ENCODE measurements at places on chromosomes 2 and 18.
A peak's percentile ranks its signal among the peaks of the same experiment; 100 is the strongest.

- DNase-seq, result peak; percentile 64
Measured at GRCh38 chr2:206989311-206989710, 50.0 kb downstream of the CPO start.

GRCh38 chr2:191851158-191851557, 4.3 kb upstream of the CAVIN2 start:
- no peak for DNase-seq

- no peak for DNase-seq
Measured at GRCh38 chr18:46629361-46629760, 27.7 kb downstream of the LOXHD1 start.

GRCh38 chr2:126696644-126697520, 40.9 kb downstream of the GYPC start:
- DNase-seq, result no peak

GRCh38 chr18:58045242-58046092, 1.4 kb downstream of the NEDD4L start:
- peak; percentile 67 for DNase-seq

DNA sequence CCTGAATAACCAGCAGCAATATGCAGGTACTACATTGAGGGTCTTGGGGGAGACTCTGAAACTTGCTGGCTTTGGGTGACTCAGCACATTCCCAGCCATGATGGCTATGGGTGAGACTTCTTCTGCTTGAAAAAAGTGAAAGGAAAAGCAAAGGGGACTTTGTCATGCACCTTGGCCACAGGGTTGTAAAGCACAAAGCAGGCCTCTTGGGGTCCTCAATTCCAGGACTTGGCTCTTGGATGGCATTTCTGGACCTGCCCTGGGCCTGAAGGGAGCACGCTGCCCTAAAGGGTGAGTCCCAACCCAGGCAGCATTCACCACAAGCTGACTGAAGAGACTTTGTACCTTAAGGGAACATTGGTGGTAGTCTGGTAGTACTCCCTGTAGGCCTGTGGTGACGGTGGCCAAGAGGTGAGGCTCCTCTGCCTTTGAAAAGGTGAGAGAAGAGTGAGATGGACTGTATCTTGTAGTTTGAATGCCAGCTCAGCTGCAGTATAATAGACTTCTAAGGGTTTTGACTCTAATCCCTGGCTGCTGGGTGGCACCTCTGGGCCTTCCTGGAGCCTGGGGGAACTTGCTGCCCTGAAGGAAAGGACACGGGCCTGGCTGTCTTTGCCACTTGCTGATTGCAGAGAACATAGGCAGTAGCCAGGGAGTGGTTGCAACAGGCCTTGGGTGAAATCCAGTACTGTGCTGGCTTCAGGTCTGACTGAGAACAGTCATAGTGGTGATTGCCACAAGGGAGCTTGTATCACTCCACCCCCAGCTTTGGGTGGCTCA, 36.5 kb upstream of the CYTIP start:
- no peak for DNase-seq

DNA sequence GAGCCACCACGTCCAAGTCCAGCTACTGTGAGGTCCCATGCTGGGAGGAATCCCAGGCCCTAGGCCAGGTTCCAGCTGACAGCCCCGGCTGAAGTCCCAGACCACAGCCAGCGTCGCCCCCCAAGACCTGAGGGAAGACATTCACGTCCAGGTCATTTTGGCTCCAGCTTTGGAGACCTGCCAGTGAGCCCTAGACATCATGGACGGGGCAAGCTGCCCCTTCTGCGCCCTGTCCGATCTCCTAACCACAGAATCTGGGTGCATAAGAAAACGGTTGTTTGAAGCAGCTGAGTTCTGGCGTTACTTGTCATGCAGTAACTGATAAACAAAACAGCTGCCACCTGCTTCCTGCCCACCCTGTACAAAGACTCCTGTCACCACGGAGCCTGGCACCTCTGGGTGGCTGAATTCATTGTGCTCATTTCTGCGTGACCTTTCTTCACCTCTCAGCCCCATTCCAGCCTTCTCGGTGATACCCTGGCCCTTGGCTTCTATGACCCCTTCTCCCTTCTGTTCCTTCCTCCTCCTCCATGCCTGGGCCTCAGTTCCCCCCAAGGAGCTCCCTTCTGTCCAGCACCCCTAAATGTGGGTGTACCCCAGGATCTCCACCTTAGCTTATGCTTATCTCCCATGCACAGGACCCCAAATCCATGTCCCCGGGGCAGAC, 72.6 kb upstream of the SMAD7 start:
- no peak for DNase-seq

DNA sequence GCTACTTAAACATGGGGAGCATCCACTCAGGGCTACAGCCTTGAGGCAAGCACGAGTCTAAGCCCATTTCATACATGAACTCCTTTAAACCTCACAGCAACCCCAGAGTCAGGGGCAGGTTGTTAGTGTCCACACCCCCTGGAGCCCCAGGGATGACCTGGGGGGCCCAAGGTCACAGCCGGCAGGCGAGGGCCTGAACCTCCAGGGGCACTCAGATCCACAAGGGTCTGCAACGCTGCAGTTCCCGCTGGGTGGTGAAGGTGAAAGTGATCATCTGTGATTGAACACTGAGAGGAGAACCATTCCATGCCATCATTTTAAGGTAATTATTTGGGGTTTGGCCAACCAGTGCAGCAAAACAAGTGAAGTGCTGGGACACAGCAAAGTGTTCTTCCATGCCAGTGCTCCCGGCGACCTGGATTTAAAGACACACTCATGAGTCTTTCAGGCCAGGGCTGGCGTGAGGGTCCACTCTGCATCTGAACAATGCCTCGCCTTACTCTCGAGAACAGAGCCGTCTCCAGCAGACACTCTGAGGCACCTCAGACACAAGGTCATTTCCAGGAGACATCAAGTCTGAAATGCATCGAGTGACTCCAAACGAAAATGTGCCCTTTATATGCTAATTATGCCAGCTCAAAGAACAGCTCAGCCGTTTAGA, 61.6 kb upstream of the SNTG2 start:
- no peak for DNase-seq

DNA sequence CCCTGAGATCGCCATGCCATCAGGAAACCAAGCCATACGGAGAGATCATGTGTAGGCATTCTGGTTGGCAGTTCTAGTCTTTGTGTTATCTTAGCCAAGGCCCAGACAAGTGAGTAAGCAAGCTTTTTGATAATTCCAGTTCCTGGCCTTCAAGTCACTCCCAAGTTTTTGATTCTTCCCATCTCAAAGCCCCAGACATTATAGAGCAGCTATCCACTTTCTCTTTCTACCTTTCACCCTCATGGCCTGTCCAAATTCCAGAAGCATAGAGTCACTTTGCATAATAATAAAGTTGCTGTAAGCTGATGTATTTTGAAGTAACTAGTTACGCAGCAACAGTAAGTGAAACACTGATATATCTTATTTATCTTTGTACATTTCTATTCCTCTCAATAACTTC, 26.8 kb upstream of the IL1RL1 start:
- DNase-seq, result no peak

DNA sequence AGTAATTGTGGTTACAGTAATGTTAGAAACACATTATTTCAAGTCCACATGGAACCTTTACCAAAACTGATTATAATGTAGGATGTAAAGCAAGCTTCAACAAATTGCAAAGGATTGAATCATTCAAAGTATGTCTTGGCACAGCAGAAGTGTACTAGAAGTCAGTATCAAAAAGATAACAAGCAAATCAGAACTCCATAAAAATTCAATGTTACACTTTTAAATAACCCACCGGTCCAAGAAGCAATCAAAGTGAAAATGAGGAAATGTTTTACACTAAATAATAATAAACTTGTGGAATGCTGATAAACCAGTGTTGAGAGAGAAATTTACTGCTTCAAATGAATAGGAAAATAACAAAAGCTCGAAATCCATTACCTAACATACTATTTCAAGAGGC, 47.7 kb downstream of the TTC21B start:
- no peak for DNase-seq

DNA sequence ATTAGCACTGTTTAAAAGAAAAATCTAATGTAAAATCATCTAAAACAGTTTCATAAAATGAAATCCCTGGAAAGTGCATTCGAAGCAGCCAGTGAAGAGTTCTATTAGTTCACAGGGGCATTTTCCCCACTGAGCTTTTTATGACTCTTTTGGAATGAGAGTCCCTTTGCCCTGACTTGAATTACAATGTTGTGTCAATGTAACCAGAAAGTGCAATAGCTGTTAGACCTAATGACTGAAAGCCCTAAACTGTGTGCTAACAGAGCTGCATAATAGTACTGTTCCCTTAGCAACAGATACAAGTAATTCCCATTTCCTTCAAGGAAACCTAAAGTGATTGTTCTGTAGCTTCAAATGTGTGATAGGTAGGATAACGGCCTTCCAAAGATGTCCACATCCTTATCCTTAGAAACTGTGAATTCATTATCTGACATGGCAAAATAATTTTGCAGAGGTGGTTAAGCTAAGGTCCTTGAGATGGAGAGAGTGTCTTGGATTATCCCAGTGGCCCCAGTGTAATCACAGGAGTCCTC, 134.4 kb downstream of the L3MBTL4 start:
- no peak for DNase-seq

DNA sequence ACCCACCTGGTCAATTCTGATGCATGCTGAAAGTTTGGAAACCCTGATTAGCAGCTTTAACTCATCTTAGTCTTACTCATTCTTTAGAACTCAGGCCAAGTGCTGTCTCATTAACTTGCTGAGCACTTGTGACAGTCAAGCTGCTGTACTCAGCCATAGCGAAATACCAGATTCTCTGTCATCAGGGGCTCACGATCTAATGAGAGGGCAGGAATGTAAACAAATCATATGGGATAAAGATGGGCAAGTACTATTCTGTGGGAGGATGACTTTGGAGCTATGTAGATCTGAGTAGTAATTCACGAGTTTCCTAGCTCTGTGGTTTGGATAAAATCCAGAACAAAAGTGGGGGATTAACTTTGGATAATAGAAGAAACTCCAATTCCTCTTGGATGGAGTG, 376.6 kb downstream of the HRH4 start:
- no peak for DNase-seq

DNA sequence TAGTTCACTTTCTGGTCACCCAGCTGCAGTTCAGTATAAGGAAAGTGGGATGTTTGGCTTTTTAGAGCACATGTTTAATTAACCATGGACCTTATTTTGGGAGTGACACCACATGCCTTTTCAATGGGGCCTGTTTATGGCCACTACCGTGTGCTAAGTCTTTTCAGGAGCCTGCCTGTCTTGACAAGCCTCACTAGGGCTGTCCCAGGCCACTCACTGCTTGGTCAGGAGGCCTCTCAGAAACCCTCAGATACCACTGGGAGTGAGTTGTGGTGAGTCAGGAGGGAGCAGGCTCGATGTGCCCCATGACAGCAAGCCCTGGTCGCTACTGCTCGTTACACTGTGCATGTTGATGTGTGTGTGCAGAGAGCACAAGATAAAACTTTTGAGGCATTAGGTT, 123.0 kb downstream of the MAP4K4 start:
- no peak for DNase-seq

DNA sequence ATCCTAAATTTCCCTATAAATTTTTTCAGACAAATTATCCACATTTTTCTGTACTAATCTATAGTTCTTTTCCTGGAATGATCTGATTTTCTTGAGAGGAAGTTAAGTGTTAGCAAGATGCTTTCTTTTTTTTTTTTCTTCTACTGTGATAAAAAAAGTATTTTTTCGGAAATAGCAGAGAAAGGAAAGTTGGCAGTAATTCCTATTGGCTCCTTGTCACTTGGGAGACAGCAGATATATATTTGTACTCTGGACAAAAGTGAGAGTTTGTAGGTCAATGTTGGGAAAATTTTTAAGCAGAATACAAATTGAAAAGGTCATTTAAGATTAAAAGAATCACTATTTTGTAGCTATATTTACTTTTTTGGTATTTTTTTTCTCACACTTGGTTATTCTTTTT, 635.7 kb upstream of the NRXN1 start:
- DNase-seq, result no peak

GRCh38 chr2:71947809-71948208, 199.9 kb downstream of the CYP26B1 start:
- no peak for DNase-seq

DNA sequence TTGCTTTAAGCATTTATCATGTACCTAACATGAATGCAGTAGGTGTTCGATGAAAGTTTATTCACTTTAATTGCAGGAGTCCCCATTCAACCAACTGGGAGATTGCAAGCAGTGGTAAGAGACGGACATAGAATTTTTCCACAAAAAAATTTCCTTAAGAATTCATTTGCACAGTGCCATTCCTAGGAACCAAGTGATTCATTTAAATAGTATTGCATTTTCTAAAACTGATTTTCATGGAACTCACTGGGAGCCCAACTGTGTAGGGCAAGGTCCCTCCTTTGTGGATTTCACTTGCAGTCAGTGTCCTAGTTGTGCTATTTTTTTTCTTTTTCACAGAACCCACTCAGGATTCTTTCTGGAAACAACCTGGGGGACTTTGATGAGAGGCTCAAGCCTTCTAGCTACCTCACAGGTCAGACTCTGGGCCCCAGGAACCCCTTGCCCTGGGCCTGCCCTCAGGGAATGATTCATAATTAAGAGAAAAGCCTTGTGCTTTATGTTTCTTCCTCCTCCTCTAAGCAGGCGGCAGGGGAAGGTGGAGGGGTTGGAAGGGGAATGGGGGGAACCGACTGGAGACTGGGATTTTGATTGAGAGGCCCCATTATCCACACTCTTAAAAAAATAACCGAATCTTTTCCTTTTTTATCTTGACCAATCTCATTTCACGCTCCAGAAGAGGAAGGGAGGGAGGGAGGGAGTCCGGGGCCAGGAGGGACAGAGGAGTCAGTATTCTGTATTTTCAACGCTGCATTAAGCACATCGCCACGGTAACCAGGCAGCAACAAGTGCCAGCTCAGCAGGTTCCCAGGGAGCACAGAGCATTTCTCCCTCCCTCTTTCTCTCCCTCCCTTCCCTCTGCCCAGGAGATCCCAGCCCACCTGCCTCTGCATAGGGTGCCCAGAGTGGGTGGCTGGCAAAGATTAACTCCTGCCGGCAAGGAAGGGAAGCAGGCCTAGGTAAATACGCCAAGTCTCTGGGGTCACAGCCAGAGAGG, 51.8 kb downstream of the PSD4 start:
- DNase-seq, result peak; percentile 87

DNA sequence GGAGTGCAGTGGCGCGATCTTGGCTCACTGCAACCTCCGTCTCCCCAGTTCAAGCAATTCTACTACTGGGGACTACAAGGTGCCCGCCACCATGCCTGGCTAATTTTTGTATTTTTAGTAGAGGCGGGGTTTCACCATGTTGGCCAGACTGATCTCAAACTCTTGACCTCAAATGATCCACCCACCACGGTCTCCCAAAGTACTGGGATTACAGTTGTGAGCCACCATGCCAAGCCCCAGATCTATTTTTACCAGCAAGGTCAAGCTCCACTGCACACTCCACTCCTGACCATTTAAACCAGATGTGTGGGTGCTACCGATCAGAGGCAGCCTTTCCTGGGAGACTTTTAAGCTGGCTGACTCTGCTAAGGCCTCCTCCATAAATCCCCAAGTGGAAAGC, 67.5 kb upstream of the CD226 start:
- no peak for DNase-seq

Measured in neural progenitor cell (in vitro differentiated cells).